ENCODE measurements at places on chromosomes 5 and 9.

- no peak for DNase-seq
These were observed 95.2 kb downstream of the ERBIN start for GRCh38 chr5:66021585-66021984.

- no peak for DNase-seq
These were observed 199.4 kb downstream of the MED10 start for GRCh38 chr5:6178846-6179532.

GRCh38 chr5:10789021-10789420 is 28.0 kb upstream of the DAP start:
- no peak for DNase-seq

GRCh38 chr9:124285903-124286291 is 28.1 kb downstream of the NEK6 start:
- DNase-seq: peak; percentile 50

GRCh38 chr5:10351199-10351905 is 2.1 kb upstream of the MARCHF6 start:
- DNase-seq: peak; percentile 93

DNA sequence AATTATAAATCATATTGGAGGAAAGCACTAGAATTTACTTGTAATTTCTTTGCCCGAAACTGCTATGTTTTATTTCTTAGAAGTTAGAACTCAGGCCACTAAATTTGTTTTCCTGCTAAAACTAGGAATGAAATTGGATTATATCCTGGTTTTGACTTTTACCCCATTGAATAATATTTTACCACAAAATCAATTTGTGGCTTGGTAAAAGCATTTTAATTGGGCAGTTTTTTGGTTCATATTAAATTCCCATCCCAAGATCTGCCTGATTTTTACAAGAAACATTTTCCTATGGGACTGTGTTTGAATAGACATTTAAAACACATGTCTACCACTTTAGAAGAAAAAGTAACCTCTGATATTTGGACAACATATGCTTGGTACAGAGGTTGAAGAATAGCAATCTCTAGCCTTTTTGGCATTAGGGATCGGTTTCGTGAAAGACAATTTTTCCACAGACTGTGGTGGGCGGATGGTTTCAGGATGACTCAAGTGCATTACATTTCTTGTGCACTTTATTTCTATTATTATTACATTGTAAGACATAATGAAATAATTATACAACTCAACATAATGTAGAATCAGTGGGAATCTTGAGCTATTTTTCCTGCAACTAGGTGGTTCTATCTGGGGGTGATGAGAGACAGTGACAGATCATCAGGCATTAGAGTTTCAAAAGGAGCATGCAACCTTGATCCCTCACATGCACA is 565.6 kb downstream of the PRR16 start:
- DNase-seq: no peak

DNA sequence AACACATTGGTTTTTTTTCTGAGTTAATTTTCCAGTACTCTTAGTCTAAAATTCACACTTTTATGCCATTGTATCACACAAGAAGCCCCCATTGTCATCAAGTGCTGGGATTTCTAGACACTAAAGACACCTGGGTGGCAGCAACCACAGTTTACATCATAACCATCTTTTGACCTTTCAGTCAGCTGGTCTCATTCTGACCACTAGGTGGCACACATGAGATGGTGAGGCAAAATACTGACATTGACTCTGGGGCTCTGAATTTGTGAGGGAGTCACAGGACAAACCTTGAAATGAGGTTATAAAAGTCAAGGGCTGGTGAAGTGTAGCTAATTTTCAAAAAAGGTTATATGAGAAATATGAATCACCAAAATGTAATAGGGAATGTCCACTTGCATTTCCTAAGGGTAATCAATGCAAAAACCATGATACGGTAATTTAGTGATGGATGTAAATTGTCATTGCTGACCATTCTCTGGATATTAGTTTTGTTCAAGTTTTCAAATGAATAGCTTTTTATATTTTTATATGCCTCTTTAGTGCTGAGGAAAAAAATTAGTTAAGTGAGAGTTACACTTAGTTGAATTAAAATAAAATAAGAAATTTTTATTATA is 229.4 kb downstream of the DMAC1 start:
- peak; percentile 75 for DNase-seq

- no peak for DNase-seq
These were observed 84.0 kb upstream of the NEURL1B start for GRCh38 chr5:172556971-172557461.

- no peak for DNase-seq
These were observed 111.3 kb upstream of the ADRA1B start for GRCh38 chr5:159805021-159805420.

- DNase-seq: no peak
These were observed 16.6 kb downstream of the ARRDC3 start for GRCh38 chr5:91366551-91366950.

DNA sequence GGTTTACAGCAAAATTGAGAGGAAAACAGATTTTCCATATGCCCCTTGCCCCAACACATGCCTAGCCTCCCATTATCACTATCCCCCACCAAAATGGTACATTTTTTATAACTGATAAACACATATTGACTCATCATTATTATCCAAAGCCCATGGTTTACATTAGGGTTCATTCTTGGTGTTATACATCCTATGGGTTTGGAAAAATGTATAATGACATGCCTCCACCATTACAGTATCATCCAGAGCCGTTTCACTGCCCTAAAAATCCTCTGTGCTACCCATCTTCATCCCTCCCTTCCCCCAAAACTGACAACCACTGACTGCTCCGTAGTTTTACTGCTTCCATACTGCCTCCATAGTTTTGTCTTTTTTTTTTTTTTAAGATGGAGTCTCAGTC is 111.1 kb downstream of the ACTL7B start:
- no peak for DNase-seq

GRCh38 chr5:151718646-151719045 is 31.9 kb upstream of the SPARC start:
- DNase-seq: no peak

GRCh38 chr9:78030296-78030552 is 1.4 kb downstream of the GNAQ start:
- peak; percentile 76 for DNase-seq

DNA sequence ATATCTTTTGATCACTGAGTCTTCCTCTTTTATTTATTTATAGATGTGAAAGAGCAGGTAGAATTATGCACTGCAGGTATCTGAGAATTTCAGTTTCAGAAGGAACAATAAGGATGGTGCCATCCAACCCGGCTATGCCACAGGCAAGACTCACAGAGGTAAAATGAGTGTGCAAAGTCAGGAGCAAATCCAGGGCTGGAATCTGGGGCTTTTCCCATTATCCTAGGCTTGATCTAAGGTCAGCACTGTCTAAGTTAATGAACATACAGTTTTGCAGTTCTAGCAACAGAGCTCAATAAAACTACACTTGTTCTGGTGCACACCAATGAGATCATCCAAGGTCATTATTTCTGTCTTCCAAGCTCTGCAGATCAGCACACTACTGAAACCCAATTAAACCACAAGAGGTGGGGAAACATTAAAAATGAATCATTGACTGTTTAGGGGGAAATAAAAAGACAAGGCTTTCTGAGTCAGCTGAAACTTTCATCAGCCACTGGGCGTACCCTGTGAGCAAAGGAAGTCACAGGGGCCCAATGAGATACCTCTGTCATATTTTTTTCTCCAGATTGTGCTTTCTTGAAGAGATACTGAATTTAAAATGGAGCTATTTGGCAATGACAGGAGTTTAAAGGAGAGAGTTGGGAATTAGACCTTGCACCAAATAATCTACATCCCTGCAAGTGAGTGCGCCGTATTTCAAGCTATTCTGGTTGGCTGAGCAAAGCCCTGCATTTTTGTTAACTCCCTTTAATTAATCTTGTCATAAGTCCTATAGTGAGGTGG is 662.2 kb upstream of the ZNF608 start:
- no peak for DNase-seq

GRCh38 chr9:95133325-95133705 is 184.2 kb downstream of the FANCC start:
- no peak for DNase-seq

DNA sequence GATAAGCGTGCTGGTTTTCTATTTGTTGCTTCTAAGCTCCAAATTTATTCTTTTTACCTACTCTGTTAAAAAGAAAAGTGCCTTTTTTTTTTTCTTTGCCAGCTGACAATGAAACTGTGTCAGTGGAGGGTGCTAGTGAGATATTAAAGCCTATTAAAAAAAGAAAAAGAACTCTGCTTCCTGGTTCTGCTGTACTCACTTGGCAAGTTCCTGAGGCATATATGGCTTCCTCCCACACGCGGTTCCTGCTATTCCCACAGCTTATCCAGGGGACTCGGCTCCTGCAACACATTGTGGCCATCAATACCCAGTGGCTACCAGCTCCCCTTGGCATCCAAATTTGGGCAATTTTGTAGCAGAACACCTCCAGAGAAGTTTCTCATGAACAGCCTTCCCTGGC is 1977.7 kb upstream of the CDH9 start:
- no peak for DNase-seq

DNA sequence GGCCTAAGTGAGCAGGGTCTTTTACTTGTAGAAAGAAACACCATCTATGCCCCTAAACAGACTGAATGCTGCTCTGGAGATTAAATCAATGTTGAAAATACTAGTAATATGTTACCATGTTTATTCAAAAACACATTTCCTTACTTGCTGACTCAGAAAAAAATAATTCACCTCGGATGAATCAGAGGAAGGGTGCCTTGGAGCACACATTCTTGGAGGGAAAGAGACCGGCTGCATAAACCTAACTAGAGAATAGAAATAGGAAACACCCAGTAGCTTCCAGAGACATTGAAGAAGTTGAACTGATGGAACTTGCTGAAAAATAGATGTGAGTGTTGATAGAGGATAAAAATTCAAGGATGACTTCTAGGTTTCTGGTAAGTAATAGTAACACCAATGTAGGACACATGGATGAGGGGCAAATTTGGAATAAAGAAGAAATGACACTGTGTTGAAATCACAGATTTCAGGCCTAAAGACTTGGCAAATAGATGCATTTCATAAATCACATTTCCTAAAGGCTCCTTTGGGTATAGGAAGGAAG is 76.9 kb upstream of the MINAR2 start:
- DNase-seq: no peak

DNA sequence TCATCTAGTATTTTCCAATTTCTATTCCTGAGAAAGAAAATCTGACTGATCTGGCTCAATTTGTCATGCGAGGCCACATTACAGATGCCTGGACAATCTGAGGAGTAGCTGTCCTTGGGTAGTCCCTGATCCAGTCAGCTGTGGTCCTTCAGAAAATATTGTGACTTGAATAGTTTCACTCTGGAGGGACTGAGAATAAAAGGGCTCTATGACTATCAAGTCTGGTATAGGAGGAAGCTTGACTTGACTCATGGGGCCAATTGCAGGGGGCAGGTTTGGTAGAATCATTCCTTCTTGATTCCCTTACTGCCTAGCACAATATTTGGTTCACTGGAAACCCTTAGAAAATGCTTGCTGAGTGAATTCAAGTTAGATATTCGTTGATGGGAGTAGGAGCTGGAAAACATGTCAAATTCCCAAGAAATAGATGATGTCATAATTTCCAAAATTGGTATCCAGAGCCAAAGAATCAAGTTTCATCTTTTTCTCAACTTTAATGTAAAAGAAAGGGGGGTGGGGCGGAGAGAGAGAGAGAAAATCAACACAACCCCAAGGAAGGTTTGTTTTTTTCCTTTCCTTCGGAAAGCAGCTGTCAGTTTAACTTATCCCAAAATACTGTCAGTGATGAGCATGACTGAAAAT is 32.4 kb upstream of the STX17 start:
- DNase-seq: no peak

DNA sequence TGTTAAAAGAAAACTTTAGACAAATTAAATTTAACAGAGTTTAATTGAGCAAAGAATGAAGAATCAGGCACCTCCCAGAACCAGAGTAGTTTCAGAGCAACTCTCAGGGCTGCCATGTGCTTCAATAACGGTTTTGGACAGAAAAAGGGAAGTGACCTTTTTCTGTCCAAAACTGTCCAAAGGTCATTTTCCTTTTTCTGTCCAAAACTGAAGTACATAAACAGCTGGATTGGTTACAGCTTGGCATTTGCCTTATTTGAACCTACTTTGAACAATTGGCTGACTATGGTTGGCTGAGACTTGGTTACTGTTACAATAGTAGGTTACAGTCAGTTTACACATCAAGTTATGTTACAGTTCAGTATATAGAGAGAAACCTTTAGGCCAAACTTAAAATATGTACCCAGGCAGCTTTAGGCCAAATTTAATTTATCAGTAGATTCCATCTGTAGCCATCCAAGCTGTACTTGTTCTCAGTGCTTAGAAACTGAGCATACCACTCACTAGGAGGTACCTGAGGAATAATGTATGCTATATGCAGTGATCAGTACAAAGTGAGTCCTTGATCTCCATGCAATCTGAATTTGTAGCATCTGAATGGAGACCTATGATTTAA is 44.0 kb downstream of the C9orf85 start:
- DNase-seq: no peak

- no peak for DNase-seq
These were observed 241.4 kb upstream of the IL12B start for GRCh38 chr5:159571501-159572244.

DNA sequence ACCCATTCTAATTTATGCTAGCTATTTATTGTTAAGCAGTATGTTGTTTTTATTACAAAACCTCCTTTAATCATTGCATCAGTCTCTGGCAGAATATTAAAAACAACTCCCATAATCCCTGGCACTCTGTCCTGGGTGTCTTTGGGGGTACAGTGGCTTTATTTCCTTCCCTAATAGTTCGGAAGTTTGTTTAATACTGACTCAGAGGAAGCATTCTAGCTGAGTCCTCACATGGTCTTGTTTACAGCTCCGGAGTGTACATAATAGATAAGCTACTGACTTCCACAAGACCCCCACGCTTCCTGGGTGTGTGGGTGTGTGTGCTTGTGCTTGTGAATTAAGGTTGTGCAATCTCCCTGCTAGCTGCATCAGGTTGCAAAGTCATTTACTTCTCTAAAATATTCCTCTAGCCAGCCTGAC is 149.8 kb upstream of the CDKN2B start:
- DNase-seq: peak; percentile 20

DNA sequence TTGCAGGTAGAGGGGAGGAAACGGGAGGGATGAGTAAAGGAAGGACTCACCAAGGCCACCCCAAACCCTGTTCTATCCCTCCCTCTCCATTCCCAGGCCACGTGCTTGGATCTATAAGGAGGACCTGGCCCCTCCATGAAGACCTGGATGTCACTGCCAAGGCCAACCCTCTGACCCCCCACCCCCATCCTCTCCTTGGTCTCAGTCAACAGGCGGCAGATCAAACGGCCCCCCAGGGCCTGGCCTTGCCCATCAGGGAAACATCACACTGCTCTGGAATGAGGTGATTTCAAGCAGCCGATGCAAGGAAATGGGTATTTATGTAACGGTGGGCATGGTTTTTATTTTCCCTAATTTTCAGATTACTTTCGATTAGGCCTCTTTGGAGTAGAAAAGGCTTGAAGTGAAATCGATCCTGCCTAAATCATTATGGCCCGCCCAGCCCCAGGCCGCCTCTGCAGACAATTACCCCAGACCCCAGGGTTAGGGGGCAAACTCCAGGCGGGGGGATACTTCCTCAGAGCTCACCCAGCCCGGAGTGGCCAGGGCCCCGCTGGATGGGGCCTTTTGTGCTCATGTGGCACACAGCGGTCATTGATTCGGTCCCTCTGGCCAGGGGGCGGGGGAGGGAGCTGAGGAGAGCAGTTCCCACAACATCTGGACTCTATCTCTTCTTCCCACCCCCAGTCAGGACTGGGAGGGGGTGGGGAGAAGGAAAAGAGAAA is 125.3 kb downstream of the PHF2 start:
- no peak for DNase-seq

- no peak for DNase-seq
These were observed 41.5 kb downstream of the TENT4A start for GRCh38 chr5:6754766-6755165.

- no peak for DNase-seq
These were observed 177.6 kb downstream of the DEPDC1B start for GRCh38 chr5:60522292-60522905.

Measured in hematopoietic multipotent progenitor cell treated with erythropoietin and hydrocortisone succinate and interleukin-3 and kit ligand, for 8 days (in vitro differentiated cells).